Activated naive CD4-positive, alpha-beta T cell treated with Interleukin-2 at 50 U/mL for 16 hours (primary cell): ENCODE measurements at places on chromosomes 2 and 18.
A peak's percentile ranks its signal among the peaks of the same experiment; 100 is the strongest.

- no peak for DNase-seq
These were observed 181.3 kb downstream of the CTIF start for GRCh38 chr18:48719974-48720654.

DNA sequence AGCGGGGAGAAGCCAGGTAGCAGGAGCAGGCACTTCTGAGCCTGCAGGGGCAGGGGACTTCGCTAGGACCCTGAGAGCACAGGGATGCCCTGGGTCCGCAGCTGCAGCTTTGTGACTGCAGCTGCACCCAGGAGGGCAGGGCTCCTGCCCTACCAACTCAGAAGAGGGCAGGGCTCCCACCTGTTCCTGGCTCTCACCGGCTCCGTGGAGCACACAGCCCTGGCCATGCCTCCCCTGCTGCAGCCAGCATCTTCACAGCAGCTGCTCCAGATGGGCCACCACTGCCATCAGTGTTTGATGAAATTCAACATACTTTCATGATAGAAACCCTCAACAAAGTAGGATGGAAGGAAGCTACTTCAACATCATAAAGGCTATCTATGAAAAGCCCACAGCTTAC, 92.7 kb downstream of the FAM210A start:
- no peak for DNase-seq

DNA sequence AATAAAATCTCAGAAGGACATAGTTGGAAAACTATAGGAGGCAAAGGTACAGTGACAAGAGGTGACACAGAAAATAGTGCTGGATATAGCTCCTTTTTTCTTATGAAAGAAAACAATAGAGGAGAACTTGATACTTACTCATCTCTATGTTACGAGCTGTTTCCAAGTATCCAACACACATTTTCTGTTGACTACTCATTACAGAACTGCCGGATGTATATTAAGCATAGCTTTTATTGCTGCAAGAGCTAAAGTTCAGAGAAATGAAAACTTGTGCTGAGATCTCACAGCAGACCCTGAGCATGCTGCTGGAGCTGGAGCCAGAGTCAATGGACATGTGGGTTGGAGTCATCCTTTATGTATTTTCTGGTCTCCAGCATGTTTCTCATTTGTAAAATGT, 210.0 kb upstream of the NT5C1B start:
- no peak for DNase-seq

DNA sequence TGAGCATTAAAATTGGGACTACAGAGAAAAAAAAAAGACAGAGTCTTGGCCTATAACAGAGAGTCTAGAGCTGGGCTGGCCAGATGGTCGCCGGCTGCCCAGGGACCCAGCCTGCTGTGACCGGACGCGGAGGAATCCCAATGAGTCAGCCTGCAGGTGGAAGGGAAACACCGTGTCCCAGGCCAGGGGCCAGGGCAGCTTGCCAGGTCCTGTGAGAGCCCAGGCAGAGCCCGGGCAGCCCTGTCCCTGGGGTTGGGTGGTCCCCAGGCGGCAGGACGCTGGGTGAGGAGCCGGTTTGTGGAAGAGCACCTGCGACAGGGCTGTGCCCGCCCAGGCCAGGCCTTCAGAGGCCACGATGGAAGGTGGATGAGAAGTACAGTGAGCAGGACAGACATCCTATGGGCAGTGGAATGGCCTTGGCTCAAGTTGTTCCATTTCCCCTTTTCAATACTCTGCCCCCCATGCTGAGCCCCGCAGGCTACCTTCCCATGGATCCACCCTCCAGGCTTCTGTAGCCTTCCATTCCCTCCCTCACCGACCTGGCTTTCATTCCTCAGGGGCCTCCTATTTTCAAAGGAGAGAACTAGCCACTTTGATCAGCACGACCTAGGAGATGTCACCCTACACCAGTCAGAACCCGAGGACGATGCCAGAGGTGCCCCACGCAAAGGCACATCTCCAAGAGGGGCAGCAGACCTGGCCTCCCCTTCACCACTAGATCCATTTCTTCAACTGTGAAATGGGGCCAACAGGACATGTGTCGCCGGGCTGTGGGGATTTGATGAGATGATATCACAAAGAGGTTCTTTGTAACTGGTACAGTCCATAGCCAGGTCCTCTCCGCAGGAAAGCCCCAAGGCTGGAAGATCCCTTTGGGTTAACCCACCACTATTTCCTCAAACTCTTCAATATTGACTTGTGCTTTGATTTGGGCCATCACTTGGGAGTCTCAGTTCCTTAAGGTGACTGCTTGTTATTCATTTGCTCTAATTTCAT, 87.5 kb downstream of the POLR1A start:
- DNase-seq: no peak

DNA sequence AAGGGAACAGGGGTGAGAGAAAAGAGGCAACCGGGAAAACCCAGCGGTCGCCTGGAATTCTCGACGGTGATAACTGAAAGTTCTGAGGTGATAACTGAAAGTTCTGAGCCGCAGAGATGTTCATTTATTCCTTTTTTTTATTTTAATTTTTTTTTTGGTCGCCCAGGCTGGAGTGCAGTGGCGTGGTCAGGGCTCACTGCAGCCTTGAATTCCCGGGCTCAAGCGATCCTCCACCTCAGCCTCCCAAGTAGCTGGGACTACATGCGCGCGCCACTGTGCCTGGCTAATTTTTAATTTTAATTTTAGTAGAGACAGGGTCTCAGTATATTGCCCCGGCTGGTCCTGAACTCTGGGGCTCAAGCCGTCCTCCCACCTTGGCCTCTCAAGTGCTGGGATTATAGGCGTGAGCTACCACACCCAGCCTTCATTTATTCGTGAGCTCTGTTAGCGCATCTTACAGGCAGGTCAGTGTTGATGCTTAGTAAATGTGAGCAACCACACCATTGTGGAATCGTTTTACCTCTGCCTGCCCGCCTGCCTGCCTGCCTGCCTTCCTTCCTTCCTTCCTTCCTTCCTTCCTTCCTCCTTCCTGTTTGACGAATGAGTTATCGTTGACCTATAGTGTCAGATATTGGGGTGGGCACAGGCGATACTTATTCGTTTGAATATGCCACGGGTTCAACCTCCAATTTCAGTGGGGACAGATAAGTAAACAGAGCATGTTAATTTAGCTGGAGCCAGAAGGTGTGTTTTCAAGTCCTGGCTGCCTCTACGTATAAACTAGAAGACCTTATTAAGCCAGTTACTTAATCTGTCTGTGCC, 557 bp upstream of the E2F6 start:
- peak; percentile 9 for DNase-seq

GRCh38 chr2:114729026-114729425, 286.6 kb downstream of the DPP10 start:
- DNase-seq: no peak

DNA sequence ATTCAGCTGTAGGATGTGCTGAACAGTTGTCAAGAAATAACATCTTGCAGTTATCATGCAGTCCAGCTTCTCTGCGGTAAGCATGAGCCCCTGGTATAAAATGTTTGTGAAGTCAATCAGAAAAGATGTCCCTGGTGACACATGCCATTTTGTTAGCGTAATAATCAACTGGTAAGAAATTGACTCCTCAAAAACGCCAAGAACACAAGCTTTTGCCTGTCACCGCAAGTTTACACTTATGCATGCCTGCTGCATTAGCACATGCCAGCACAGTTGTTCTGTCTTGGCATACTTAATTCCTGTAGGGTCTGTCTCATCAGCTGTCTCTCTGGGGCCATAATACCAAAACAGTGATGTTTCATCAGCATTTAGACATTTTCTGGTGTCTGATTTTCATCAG, 524.8 kb upstream of the DSEL start:
- DNase-seq: no peak

DNA sequence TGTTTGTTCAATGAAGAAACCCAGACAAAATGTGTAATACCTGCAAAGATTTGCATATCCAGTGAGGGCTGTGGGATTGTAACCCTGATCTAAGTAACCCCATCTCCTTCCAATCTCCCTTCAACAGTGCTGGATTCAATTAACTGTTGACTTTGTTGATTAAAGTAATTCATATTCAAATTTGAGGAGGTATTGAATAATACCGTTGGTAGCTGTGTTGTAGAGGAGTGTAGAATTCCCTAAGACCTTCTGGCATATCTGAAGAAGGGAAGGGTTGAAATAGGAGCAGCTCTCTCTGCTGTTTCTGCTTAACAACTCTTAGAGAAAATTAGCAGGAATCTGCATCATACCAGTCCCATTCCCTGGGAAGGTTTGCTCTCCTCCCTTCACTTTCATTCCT, 28.2 kb downstream of the MAIP1 start:
- no peak for DNase-seq

DNA sequence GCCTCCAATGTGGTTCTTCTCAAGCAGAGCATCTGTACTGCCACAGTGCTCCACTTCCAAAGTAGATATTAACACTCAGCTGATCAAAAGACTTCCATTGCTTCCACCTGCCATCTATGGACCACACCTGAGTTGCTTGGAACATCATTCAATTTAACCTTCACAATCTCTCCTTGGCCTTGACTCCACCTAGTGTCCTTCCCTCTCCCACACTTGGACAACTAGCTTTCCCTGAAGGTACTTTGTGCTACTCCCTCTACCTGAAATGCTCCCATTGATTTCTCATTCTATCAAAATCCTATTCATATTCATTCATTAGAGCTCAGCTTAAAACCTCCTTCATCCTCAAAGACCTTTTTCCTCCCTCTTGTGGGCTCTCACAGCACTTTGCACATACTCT, 48.7 kb downstream of the SOWAHC start:
- DNase-seq: no peak

DNA sequence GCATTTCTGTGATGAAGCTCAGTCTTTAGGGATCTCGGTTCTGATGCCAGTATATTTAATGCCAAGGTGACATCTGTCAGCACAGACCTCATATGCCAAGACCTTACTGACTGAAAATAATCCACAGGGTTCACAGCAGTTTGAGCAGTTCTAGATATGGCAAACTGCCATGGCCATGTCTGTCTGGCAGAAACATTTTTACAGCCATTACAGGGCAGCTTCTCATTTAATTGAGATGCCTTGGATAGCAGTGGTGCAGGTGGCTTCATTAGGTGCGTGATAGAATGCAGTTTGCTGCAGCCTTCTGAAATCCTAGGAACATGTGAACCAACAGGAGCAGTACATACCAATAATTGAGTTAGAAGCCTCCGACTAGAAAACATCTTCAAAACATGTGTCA, 510.6 kb downstream of the XIRP2 start:
- no peak for DNase-seq

DNA sequence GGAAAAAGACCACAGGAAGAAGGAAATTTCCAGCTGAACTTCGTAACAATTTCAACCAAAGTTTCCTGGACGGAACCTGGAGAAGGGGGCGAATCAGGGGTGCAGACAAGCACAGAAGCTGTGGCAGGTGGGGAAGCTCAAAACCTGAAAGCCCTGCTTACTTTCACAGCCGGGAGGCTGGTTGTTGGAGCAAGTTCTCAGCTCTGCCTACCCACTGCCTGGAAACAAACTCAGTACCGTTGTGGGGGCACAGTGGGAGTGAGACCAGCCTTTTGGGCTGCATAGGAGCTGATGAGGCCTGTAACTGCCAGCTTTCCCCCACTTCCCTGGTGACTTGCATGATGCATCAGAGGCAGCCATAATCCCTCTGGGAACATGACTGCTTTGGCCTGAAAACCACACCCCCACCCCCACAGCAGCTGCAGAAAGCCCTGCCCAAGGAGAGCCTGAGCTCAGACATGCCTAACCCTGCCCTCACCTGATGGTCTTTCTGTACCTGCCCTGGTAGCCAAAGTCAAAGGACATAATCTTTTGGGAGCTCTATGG, 207.0 kb upstream of the VWC2L start:
- no peak for DNase-seq

DNA sequence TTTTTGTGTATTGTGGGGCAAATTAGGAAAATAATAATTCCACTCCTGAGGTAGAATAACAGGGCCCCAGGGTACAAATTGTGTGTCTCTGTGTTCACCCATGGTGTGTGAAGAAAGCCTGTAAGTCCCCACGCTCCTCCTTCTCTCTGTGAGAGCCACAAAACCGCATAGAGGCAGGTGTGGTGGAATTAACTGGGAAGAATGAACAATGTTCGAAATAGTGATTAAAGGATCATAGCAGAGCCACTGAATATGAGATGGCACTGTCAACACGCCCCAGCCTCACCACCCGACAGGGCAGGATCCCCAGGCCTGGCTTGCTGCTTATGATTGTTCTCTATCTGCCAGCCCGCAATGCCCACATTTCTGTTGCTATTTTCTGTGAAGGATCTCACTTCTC, 14.1 kb downstream of the IL1RN start:
- no peak for DNase-seq

GRCh38 chr18:74497778-74498177, 1.6 kb downstream of the CNDP2 start:
- DNase-seq: no peak

DNA sequence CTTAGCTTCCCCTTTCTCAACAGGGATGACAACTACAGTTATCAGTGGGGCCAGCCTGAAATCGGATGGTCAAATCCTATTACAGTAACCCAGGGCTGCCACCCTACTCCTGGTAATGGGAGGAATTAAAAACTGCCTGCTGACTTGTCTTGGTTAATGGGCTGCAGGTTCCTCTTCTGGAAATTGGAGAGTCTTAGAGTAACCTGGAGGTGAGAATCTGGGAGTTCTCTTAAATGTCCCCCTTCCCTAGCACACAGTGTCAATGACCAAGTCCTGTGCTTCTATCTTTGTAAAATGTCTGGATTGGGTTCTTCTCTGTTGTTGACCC, 113.1 kb downstream of the DDX1 start:
- no peak for DNase-seq

- DNase-seq: peak; percentile 43
These were observed 9.5 kb upstream of the CNNM3 start for GRCh38 chr2:96806468-96807126.
